Activated CD8-positive, alpha-beta memory T cell treated with anti-CD3 and anti-CD28 coated beads, Interleukin-2, amount 10 ng/mL, durations not matched to agents 7 days and 5 days (primary cell): ENCODE measurements at places on chromosomes 3 and 15. TPM values are rescaled to one million over a fixed set of nuclear protein-coding genes. Genes with fewer than 3 reads are reported as not detected.

DNA sequence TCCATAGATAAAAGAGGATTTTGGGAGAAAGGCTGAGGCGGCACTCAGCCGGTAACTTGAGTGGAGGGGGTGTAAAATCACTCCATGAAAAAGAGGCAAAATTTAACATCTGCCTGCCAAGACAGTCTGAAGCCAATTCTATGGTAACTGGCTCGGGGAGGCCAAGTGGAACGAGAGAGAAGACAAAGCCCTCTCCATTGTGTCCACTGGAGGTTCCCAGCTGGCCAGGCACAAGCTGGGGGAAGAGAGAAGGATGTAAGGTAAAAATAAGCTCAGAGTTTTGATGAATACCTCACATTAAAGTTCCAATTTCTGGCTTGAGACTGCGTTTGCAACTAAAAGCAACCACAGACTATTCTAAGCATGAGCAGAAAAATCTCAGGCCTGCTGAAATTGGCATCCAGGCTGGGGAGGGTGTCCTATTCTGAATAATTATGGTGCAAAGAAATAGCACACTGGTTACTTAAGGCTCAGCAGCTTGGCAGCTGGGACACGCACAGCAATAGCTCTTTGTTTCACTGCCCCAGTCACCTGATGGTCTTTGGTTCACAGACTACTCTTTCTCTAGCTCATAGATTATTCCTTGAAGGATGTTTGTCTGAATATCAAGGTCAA, 48.8 kb downstream of the CHRD start:
- no peaks in the 10 kb centered on the region for H3K4me1 ChIP-seq
- peaks cover 9% of the 10 kb centered on the region for H3K27me3 ChIP-seq
- H3K36me3 ChIP-seq: no peaks in the 10 kb centered on the region
- no peak for DNase-seq

DNA sequence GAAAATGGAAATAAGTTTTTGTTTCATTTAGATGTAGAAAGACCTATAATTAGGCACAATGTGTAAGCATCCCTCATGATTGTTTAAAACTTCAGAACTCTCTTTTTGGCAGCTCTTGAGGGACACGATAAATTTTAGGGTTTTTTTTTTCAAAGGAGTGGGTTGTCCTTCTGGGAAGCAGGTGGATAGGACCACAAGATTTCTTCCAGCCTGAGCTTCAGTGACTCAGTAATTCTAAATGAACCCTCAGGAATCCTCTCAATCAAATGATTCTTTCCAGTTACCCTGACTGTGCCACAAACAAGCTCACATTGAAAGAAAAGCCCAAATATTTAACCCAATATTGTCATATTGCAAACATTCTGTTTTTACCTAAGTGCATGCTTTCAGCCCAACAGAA, 45.1 kb downstream of the COL8A1 start:
- H3K4me1 ChIP-seq: no peaks in the 10 kb centered on the region
- no peaks in the 10 kb centered on the region for H3K36me3 ChIP-seq
- H3K4me3 ChIP-seq: no peak overlapping the region
- no peak for DNase-seq
- H3K27me3 ChIP-seq: peaks cover 5% of the 10 kb centered on the region

GRCh38 chr3:45646051-45646585, 43.1 kb upstream of the SACM1L start:
- peaks cover 6% of the 10 kb centered on the region for H3K4me1 ChIP-seq
- no peak overlapping the region for H3K4me3 ChIP-seq
- no peaks in the 10 kb centered on the region for H3K27me3 ChIP-seq
- DNase-seq: no peak
- H3K36me3 ChIP-seq: peaks cover 24% of the 10 kb centered on the region
- no peak overlapping the region for H3K27ac ChIP-seq

DNA sequence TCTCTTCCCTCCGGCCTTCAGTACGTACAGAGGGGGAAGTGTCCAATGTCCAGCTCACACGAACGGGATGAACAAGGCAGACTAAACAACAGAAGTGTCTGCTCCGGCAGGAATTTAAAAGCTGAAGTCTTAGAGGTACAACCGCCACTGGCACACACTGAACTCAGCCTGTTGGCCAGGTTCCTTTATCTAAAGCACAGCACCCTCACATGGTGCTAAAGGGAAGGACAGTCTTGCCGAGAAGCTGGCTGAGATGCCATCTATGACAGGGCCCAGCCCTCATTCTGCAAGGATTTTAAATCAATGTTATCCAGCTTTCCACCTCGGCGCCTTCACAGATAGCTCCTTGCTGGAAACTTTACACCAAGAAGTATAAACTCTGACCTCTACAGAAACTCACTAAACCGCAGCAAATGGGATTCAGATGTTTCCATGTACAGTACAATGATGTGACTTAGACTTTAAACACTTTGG, 2.8 kb downstream of the ADAMTS17 start:
- no peaks in the 10 kb centered on the region for H3K36me3 ChIP-seq
- H3K4me3 ChIP-seq: peak overlapping the region; percentile 1
- peaks cover 19% of the 10 kb centered on the region for H3K4me1 ChIP-seq
- H3K27me3 ChIP-seq: peaks cover 37% of the 10 kb centered on the region
- DNase-seq: peak; percentile 77

GRCh38 chr15:62456011-62456920, 291.2 kb upstream of the C2CD4B start:
- no peaks in the 10 kb centered on the region for H3K36me3 ChIP-seq
- DNase-seq: no peak
- no peak overlapping the region for H3K4me3 ChIP-seq
- no peaks in the 10 kb centered on the region for H3K27me3 ChIP-seq
- no peak overlapping the region for H3K27ac ChIP-seq

GRCh38 chr3:24294150-24294549, 200.5 kb downstream of the THRB start:
- no peak overlapping the region for H3K27ac ChIP-seq
- H3K4me3 ChIP-seq: no peak overlapping the region
- H3K36me3 ChIP-seq: no peaks in the 10 kb centered on the region
- DNase-seq: no peak
- H3K4me1 ChIP-seq: no peaks in the 10 kb centered on the region
- H3K27me3 ChIP-seq: no peaks in the 10 kb centered on the region

DNA sequence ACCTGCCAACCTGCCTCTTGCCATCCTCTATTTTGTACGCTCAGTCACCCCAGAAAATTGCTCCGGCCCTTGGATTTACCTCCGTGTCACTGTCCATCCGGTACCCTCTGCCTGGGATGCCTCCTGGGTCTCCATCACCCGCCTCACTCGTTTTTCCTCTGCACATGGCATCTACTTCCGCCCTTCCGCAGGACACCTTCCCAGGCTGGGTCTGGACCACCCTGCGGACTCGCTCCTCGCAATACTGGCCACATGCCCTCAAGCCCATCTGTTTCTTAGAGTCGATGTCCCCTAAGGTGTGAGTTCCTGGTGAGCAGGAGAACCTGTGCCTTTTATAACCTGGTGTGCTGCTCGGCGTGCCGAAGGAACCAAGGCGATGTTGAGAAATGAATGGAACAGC, 58.5 kb downstream of the APBA2 start:
- H3K27ac ChIP-seq: no peak overlapping the region
- H3K4me1 ChIP-seq: peaks cover 62% of the 10 kb centered on the region

- no peak for DNase-seq
- H3K4me3 ChIP-seq: no peak overlapping the region
- H3K36me3 ChIP-seq: no peaks in the 10 kb centered on the region
- peaks cover 22% of the 10 kb centered on the region for H3K4me1 ChIP-seq
Observed at GRCh38 chr3:127077505-127078064, 94.7 kb downstream of the PLXNA1 start.

GRCh38 chr3:156135921-156136638, 15.7 kb downstream of the KCNAB1 start:
- peaks cover 38% of the 10 kb centered on the region for H3K27me3 ChIP-seq
- H3K4me1 ChIP-seq: peaks cover 4% of the 10 kb centered on the region
- no peak overlapping the region for H3K4me3 ChIP-seq

DNA sequence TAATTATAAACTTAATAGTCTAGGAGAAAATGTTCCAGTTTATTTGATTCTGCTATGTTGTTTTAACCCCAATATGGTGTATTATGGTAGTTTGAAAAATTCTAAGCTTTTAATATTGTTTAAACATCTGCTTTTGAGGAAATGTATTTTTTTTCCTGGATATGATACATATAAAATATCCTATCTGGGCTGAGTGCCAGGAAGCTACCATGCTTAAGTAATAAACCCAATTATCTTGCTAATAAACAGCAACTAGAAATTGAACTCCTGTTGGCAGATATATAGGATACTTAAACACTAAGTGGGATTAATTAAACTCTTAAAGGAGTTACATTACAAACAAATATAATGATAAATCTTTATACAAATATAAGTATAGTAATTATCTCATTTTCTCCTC, 293.7 kb upstream of the GRM7 start:
- no peak overlapping the region for H3K4me3 ChIP-seq
- no peaks in the 10 kb centered on the region for H3K27me3 ChIP-seq
- no peak overlapping the region for H3K27ac ChIP-seq
- H3K36me3 ChIP-seq: no peaks in the 10 kb centered on the region
- no peak for DNase-seq

DNA sequence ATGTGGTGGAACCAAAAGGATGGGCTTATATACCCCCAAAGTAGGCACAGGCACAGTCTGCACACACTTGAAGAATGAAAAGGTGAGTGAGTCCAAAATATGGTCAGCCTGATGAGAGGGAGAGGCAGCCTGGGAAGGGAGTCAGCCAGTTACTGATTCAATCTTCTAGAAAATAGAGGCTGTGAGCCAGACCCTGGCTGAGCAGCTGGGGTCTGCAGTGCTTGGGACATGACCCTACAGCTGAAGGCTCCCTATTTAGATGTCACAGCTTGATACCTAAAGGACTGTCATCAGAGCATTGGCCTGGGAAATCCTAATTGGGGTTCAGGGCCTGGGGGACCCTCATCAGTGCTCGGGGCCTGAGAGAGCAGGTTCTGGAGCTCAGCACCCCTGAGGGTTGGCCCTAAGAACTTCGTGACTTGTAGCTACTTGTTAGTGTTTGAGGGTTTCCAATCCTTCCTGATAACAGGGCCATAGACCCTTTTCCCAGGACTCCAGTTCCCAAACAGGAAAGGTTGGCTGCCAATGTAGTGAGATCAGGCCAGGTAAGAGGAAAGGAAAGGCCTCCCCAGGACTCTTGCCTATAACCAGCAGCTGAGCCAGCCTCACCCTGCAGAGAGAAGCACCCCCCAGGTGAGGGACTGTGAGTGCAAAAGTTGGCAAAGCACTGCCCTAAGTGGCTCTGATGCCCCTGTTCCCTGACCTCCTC, 54.7 kb upstream of the SLCO2A1 start:
- H3K4me3 ChIP-seq: no peak overlapping the region
- H3K27ac ChIP-seq: no peak overlapping the region
- H3K4me1 ChIP-seq: no peaks in the 10 kb centered on the region
- peaks cover 8% of the 10 kb centered on the region for H3K27me3 ChIP-seq
- no peak for DNase-seq

GRCh38 chr15:64696481-64696880, 78.9 kb downstream of the RBPMS2 start:
- no peak overlapping the region for H3K27ac ChIP-seq
- no peak overlapping the region for H3K4me3 ChIP-seq
- no peak for DNase-seq
- H3K36me3 ChIP-seq: peaks cover 10% of the 10 kb centered on the region

GRCh38 chr3:9122732-9123364, 126.6 kb downstream of the SRGAP3 start:
- H3K4me3 ChIP-seq: no peak overlapping the region
- no peak for DNase-seq
- peaks cover 5% of the 10 kb centered on the region for H3K4me1 ChIP-seq
- no peak overlapping the region for H3K27ac ChIP-seq
- H3K27me3 ChIP-seq: no peaks in the 10 kb centered on the region

DNA sequence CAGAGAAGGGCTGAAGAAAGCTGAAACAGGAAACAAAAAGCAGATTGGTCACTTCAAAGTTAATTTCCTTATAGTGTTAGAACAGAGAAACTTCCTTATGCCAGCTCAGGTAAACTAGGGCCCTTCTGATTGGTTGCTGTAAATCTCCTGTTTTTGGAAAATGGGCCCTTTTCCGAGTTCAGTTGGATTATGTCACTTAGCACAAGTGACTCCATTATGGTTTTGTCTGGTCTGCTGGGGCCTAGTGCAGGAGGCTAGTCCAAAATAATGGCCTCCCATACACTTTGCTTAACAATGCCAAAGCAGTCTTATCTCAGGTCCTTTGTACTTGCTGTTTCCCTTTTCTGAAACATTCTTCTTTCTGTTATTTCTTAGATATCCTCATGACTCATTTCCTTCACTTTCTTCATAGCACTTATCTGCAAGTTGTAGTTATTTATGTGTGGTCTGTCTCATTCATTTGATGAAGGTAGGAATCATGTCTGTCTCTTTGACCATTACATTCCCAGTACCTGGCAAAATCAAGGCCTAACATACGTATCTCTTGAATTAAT, 7.7 kb upstream of the DCP1A start:
- H3K4me3 ChIP-seq: no peak overlapping the region
- no peak overlapping the region for H3K27ac ChIP-seq
- DNase-seq: no peak
- no peaks in the 10 kb centered on the region for H3K36me3 ChIP-seq
- H3K27me3 ChIP-seq: peaks cover 9% of the 10 kb centered on the region

DNA sequence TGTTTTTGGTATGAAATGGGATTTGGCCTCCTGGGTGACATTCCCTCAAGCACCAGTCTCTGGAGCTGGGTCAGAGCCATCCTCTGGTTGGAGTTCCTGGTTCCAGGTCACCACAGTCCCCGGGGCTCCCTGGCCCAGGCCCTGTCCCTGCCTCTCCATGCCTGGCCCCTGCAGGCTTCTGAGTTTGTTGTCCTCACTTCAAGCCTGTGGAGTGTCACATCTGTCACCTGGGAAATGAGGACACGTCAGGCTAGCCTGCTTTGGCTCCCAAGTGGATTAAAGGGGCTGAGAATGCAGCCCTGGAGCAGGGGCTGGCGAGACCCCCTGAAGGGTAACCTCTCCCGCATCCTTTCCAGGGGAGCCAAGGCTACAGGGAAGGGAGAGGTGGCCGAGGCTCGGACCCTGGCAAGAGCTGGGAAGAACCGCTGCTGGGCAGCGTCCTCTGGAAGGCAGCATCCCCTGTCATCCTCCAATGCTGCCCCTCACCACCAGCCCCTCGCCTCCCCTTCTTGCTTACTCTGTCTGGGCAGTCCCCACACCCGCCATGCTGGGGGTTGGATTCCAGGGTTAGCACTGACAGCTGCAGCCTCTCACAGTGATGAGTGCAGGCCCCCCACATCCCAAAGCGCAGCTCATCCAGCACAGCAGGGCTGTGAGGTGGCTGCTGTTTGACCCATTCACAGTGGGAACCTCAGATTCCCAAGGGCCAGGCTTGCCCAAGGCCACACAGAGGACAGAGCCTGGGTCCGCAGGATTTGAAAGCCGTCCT, 75.5 kb upstream of the IQSEC1 start:
- H3K27me3 ChIP-seq: peaks cover 2% of the 10 kb centered on the region
- H3K4me1 ChIP-seq: peaks cover 7% of the 10 kb centered on the region
- no peak for DNase-seq

GRCh38 chr15:78264304-78265136, at the start of gene DNAJA4:
Gene DNAJA4, plus strand, starts transcription at chr15:78264562. Its CDS starts 202 bp downstream, at chr15:78264764.
- peaks cover 3% of the 10 kb centered on the region for H3K36me3 ChIP-seq
- no peaks in the 10 kb centered on the region for H3K27me3 ChIP-seq
- H3K4me1 ChIP-seq: peaks cover 20% of the 10 kb centered on the region

Gene ATP13A5
- total RNA-seq: not detected

Gene SLC7A14
- total RNA-seq: not detected

Gene ITPKA
- total RNA-seq: 0.52 TPM

Gene SLC12A1
- not detected for total RNA-seq

Gene PLSCR2
- total RNA-seq: not detected

Gene RBP2
- total RNA-seq: not detected
